ENCODE measurements at places on chromosomes 11 and 22.
A peak's percentile ranks its signal among the peaks of the same experiment; 100 is the strongest.

- DNase-seq: peak; percentile 64
Observed at GRCh38 chr11:134037046-134037908, 31.6 kb upstream of the JAM3 start.

DNA sequence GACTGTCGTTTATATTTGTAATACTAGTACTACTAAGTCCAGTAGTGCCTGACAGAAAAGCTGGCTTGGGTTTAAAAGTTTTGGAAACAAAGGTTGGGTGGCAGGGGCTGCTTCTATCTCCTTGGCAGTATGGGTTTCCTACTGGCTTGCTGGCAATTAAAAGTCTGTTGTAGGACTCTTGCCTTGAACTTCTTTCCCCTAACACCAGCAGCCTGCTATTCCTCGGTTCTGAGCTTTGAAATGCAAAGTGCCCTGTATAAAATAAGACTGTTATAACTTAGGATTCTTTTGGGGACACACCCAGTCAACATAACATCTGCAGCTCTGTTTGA, 1.3 kb downstream of the RNF169 start:
- no peak for DNase-seq

- no peak for DNase-seq
Observed at GRCh38 chr22:11627436-11627797, 3900.6 kb upstream of the OR11H1 start.

- DNase-seq: no peak
Observed at GRCh38 chr11:124618863-124619262, 3.8 kb upstream of the TBRG1 start.

- no peak for DNase-seq
Observed at GRCh38 chr11:122165607-122166371, 49.8 kb upstream of the BLID start.

- no peak for DNase-seq
Observed at GRCh38 chr11:115643549-115644270, 139.5 kb upstream of the CADM1 start.

DNA sequence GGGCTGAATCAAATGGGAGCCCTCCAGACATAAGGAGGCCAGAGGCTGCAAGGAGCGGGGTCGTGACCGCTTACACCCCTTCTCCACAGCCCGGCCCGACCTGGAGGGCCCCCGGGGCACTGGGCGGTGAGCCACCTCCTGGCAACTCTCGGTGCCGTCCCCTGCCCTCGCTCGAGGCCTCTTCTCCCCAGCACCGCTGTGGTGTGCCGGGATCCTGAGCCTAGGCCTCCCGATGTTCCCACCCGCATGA, 432 bp upstream of the GP1BB start:
- DNase-seq: no peak

DNA sequence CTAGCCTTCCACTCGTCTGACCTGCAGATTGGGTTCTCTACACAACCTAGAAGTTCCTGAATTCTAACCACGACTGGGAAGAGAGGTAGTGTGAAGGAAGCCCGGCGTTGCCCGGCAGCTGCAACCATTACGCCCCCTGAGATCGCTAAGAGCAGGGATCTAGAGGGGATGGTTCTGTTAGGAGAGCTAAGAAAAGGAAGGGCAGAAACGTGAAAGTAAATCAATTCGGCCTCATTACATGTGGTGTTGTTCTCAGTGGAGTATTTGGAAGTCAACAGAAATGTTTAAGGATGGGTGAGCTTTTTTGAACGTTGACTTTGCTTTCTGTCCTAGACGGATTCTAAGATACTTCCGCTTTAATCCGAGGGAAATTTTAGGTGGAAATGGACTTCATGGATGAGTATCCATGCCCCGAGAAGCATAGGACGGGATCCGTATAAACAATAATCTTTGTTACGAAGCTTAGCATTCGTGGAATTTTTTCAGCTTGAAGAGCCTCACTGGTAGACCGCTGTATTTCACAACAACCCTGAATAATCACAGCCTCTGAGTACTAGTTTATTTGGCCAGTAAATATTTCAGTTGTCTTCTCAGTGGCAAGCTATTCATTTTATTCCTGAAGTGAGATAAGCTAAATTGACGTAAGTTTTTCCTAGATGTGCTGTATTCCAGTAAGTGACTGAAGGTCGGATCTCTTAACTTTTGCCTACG, 629 bp downstream of the ATP5MG start:
- no peak for DNase-seq

- DNase-seq: no peak
Observed at GRCh38 chr11:120125024-120125423, 12.9 kb downstream of the TRIM29 start.

GRCh38 chr22:35838855-35839576, 121.3 kb downstream of the APOL5 start:
- DNase-seq: peak; percentile 9

DNA sequence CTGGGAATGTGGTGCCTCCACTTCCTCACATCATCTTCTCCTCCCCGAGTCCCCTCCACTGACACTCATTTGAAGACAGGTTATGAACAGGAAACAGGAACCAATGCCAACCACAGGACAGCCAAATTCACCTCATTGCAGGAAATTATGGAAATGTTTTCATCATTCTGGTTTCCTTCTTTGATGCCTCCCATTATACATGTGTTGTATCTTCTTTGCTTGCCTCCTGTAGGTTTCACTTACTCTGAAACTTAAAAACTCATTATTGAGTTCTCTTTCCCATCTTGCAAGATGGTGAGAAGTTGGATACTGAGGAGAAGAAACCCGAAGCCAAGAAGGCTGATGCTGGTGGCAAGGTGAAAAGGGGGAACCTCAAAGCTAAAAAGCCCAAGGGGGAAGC, 108.5 kb downstream of the PHF21B start:
- no peak for DNase-seq

DNA sequence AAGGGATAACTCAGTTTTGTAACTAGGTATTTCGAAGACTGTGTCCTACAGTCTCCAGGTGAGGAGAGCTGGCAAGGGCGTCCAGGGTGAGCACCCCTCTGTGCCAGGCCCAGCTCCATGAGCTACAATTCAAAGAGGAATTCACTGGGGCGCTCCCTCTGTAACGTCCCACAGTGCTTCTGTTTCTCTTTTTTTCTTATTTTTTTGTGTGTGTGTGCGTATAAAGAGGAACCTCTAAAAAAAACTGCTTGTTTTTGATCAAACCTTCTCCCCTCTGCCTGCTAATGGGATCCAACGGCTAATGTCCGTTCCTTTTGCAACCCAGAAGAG, 17.1 kb downstream of the ASCC2 start:
- DNase-seq: no peak

DNA sequence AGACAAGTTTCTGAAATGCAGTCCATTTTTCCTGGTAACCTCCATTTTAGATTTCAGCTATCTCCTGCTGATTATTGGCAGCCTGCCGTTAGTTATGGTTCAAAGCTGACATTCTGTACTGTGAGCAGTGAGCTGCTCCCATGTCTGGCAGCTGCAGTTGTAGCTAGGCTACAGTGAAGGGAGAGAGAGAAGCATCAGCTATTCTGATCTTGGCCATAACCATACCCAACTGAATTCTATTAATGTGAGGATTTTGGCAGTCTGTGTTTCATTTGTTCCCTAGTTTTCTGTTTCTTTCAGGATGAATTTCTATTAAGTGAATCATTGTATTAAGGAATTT, 33.4 kb downstream of the SIK2 start:
- DNase-seq: no peak

DNA sequence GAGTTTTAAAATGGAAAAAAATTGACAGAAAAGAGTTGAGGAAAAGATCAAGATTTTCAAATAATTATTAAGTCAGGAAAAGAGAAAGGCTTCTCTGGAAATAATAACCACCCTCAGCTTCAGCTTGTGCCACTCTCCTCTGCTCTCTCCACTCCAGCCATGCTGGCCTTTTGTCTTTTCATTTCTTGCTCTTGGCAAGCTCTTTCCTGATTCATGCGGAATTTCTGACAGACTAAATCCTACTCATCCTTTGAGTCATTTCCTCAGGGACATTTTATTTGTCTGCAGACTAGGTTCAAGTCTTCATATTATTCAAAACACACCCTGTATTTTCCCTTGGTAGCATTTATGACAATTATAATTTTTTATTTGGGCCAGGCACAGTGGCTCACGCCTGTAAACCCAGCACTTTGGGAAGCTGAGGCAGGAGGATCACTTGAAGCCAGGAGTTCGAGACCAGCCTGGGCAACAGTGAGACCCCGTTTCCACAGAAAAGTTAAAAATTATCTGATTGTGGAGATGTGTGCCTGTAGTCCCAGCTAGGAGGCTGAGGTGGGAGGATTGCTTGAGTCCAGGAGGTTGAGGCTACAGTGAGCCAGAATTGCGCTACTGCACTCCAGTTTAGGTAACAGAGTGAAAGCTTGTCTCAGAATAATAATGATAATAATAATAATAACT, 7.8 kb upstream of the P4HA3 start:
- DNase-seq: no peak

- no peak for DNase-seq
Observed at GRCh38 chr22:46997311-46997970, 235.0 kb downstream of the TBC1D22A start.

DNA sequence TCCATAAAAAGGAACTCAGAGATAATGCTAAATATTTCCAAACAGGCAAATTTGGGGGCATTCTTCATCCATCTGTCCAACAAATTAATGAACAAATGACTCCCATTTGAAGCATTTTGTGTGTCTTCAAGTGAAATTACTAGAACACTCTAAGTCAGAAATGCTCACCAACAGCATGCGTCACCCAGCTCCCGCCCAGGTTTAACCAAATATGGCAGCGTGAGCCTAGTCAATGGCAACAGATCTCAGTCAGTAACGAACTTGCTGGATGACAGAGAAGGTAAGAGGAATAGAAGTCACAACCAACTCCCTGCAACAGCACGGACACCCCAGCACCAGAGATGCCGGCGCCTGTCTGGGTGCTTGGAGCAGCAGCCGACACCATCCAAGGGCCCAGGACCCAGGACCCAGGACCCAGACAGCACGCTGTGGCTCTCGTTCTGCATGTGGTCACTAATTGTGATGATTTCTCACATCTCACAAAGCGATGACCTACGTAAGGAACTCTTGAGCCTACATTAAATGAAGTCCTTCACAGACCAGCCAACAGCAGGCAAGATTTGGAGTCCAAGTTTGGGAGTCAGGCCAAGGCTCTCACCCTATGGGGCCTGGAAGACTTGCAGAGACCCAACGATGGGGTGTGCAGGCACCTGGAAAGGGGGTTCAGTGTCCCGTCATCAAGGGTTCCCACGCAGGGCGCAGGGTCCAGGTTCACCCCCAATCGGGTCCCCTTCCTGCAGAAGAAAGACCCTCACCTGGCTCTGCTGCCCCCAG, 556.9 kb downstream of the BRD1 start:
- no peak for DNase-seq

DNA sequence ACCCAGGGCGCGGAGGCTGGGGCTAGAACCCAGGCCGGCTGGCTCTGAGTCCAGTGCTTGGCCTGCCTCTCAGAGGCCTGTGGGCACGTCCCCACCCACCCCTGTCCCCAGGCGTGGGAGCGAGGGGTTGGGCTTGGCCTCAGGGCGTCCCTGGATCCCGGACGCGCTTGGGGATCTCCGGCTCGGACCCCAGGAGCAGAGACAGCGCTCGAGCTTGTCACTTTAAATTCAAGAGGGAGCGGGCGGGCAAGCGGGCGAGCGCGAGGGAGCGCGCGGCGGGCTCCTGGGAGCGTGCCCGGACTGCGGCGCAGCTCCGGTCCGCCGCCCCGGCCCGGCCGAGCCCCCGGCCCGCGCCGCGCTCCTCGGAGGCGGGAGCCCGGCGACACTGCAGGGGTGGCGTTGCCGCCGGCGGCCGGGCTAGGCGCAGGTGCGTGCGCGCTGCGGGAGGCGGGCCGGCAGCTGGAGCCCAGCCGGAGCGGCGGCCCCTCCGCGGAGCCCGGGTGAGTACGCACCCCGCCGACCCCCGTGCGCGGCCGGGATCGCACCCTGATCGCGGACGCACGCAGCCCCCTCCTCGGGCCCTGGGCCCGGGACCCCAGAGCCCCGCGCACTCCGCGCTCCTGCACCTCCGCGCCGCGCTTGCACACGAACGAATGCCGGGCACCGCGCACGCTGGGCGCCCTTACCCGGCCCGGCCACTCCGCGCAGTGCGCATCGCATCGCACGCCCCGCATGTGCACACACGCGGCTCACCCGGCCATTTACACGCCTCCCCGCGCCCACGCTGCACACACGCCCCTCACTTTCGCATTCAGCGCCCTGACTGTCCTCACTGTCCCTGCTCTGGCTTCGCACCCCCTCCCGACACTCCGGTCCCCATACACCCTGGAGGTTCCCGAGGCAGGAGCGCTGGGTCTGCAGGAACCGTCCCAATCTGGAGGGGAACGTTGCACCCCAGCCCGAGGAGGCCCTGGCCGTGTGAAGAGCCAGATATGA, at the start of gene SYT12:
TSS of gene SYT12 (plus strand) at position 174 of the 996 bp plus-strand sequence. CDS start 7,011 bp downstream, outside the sequence.
- peak; percentile 30 for DNase-seq

DNA sequence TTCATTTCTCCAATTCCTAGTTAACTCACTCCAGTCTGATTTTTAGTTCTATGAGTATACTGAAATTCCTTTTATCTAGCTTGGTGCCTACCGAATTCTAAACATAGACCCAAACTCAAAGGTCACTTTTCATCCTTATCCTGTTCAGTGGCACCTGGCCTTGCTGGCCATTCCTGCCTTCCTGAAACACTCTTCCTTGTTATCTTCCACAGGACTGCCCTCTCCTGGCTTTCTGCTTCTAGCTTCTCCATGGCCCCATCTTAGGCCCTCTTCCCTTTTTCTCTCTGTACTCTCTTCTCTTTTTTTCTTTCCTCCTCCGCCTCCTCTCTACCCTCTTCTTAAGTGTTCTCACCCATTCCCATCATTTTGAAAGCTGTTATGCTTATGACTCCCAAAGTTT, 87.3 kb downstream of the WNT11 start:
- no peak for DNase-seq

- DNase-seq: no peak
Observed at GRCh38 chr11:43927925-43928707, 14.3 kb upstream of the C11orf96 start.

DNA sequence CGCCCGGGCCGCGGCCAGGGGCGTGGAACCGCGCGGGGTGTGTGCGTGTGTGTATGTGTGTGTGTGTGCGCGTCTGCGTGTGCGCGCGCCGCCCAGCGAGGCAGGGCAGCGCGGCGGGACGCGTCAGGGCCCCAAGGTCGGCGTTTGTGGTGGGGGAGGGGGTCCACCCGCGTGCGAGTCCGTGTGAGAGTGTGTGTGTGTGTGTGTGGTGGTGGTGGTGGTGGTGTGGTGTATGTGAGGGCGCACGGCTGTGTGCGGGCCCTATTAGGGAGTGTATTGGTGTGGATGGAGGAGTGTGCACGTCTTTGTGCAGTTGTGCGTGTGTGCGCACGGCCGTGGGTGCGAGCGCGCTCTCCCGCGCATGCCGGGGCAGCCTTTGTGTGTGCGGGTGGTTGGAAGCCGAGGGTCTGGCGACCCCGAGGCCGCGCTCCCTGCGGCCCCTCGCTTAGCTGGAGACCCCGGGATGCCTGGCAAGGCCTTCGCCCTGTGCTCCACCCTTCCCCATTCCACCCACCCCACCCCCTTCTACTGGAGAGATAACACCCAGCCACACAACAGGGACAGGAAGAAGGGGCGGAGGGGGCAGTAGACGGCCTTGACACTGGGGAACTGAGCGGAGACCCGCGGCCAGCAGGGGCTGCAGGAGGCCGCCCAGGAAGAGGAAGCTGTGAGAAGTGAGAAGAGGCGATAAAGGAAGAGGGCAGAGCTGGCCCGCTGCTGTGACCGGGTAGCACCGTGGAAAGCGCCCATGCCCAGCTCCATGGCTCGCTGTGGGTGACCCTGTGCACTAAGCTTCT, 528 bp upstream of the ARRB1 start:
- DNase-seq: peak; percentile 60

- no peak for DNase-seq
Observed at GRCh38 chr11:46404476-46405017, 13.0 kb upstream of the CHRM4 start.

GRCh38 chr22:50733521-50734342, 4.3 kb upstream of the ACR start:
- DNase-seq: no peak

GRCh38 chr11:108199446-108200321, 22.8 kb downstream of the NPAT start:
- peak; percentile 87 for DNase-seq

- no peak for DNase-seq
Observed at GRCh38 chr22:48783821-48784266, 1043.8 kb downstream of the BRD1 start.
